ENCODE measurements at places on chromosomes 12 and 14.

GRCh38 chr14:24095271-24096068 lies 1.4 kb downstream of the PCK2 start:
- DNase-seq: no peak

GRCh38 chr12:74980510-74980909 lies 229.1 kb downstream of the KCNC2 start:
- no peak for DNase-seq

GRCh38 chr12:20963762-20964161 lies 153.3 kb downstream of the SLCO1B3 start:
- no peak for DNase-seq

DNA sequence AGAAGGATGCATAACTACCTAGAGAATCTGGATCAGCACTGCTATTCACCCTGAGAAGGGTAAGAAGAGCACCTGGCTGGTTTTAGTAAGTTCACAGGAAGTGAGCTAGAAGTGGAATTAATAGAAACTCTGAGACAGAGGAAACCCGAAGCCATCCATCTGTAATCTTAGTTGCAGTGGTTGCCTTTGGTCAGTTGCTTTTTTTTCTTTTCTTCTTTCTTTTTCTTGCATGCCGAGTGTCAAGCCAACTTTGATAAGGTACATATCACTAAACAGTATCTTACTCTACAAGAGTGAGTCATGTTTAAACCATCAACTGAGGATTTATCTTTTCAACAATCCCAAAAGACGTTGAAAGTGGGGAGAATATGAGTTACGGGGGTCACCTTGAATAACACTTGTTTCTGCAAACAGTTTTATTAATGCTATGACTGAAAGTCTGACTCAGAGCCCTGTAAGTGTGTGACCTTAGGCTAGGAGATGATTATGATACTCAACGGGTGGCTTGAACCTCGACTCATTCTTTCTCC lies 26.7 kb downstream of the C12orf75 start:
- DNase-seq: no peak

GRCh38 chr14:92012121-92012748 lies 27.6 kb downstream of the TRIP11 start:
- no peak for DNase-seq

DNA sequence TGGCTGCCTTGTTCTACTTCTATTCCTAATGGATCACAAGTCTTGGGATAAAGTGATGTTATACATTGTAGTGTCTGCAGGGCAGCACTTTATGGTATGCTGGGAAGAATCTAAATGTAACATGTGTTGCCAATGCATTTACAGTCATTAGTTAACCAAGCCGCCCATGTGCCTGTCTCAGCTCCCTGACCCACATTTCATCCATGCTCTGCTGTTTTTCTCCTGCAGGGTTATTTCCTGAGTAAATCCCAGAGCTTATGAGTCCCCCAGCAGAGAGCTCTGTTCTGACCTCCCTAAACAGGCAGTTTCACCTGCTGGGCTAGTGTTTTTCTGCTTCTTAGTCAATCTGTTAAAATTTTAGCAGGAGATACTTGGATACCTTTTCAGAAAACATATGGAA lies 4.4 kb upstream of the TMTC2 start:
- no peak for DNase-seq

GRCh38 chr12:16285586-16285985 lies 8.1 kb upstream of the SLC15A5 start:
- no peak for DNase-seq

- no peak for DNase-seq
Measured at GRCh38 chr12:94644141-94644979, 6.0 kb downstream of the TMCC3 start.

DNA sequence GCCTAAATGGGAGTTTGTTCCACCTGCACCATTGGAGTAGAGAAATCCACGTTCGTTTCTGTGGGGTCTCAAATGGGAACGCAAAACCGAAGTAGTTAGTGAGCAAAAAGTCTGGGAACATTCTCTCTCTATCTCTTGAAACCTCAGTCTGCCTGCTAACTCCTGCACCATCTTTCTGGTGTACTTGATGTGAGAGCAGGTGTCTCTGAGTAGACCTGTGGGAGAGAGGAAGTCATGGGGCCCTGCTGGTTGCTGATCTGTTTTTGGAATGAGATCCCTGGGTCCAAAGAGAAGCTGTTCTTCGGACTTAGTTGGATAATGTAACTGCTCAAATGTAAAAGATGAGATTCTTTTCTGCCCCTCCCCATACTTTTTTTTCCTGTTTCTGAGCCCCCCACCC lies 57.3 kb downstream of the MAX start:
- DNase-seq: no peak

DNA sequence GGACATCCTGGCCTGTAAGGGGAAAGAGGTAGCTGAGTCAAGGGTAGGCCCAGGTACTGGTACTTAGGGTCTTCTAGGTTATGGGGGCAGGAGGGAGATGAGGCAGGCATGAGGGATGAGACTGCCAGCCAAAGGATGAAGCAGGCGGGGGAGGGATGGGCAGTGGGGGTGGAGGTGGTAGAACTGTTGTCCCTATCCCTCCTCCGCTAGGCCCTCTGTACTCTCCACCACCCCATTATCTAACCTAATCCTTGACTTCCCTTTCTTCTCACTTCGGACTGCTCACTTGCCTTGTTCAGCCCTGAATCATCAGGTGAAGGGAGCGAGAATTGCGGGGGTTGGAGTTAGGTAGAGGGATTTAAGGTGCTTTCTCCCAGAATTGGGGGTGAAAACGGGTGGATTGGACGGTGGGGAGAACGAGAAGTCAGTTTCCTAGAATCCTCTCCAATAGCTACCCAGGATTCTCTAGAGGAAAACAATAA lies 562 bp downstream of the PAN2 start:
- DNase-seq: no peak

DNA sequence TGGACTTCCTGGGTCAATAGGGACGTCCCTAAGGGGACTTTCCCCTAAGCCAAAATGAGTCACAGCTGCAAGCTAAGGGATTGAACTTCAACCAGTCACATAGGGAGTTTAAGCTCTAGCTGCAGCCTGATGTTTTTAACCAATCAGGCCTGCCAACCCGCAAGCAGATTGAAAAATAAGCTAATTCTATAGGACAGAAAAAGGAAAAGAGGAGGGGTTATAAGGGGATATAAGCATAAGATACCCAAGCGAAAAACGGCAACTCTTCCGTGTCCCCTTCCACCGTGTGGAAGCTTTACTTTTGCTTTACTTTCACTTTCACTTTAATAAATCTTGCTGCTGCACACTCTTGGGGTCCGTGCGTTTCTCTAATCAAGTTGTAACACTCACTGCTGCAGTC lies 24.4 kb downstream of the ATP23 start:
- DNase-seq: no peak

DNA sequence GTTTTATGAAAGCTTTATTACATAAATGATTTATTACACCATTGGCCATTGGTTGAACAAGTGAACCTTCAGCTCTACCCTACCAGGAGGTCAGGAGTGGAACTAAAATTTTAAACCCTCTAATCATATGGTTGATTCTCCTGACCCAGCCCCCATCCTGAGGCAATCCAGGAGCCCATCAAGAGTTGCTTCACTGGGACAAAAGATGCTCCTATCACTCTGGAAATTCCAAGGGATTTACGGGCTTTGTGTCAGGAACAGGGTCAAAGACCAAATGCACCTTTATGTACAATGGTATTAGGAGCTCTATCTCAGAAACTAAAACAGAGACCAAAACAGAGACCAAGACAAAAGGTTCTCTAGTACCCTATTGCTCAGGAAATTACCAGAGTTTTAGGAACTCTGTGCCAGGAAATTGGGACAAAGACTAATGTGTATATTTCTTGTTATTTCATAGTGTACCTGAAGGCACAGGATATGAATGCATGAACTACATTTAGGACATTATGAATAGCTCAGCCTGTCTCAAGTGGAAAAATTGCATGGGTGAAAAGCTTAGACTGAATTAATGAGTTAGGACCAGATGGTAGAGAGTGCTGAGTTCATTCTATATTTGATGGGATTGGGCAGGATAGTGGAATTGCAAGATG lies 171.7 kb upstream of the FLRT2 start:
- no peak for DNase-seq

DNA sequence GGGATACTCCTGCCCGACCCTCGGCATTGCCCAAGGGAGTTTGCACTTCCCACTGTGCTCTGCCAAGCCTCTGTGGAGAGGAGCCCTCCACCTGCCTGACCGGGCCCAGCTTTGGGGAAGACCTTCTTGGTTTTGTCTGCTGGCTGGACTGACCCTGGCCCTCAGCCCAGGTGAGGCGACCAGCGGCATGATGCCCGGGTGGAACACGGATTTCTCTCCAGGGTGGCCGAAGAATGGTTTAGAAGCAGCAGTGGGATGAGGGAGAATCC lies 15.6 kb downstream of the ZBTB42 start:
- no peak for DNase-seq

GRCh38 chr12:76152181-76152807 lies 67.8 kb upstream of the NAP1L1 start:
- DNase-seq: no peak

GRCh38 chr14:81350344-81351130 lies 49.6 kb downstream of the STON2 start:
- DNase-seq: no peak

- no peak for DNase-seq
Measured at GRCh38 chr14:104248203-104249055, 110.0 kb downstream of the KIF26A start.

DNA sequence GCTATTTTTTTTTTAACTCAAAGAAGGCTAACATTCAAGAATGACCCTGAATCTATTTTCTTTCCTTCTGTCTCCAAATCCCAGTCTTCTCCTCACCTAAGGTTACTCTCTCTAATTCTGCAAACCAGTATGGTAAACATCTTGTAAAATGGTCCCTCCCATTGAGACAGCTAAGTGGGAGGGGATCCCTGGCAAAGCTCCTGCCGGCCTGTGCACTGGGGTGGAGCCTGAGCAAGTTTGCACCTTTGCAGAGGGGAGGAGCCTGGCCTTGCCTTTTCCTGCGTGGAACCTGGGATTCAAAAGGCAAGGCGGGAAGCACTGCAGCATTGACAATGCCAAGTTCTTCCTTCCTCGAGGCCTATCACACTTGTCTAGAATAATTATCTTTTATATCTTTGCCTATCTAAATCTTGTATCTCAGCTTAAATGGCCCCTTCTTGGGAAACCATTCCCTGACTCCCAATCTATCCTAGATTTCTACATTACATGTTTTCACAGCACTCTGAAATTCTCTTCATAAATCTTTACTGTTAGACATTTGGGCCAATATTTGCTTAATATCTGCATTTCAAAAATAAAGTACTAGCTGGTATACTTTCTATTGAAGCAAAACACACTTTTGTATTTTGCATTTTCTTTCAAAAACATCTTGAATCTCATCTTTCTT lies 83.0 kb downstream of the EPS8 start:
- no peak for DNase-seq

- DNase-seq: no peak
Measured at GRCh38 chr12:105204916-105205315, 31.1 kb downstream of the APPL2 start.

DNA sequence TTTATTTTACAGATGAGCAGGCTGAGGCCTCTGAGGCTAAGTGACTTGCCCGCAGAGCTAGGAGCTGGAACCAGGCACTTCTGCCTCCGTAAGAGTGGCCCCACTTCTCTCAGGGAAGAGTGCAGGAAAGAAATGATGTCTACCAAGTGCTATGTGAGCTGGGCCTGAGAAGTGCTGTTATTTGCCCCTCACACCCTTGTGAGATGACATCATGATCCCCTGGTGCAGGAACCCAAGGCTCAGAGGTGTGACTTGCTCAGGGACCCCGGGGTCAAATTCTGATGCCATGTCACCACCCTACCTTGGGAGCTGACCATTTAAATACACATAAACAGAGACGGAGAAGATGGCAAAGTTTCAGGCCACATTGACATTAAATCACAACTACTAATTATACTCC lies 63.7 kb upstream of the DDX11 start:
- no peak for DNase-seq

DNA sequence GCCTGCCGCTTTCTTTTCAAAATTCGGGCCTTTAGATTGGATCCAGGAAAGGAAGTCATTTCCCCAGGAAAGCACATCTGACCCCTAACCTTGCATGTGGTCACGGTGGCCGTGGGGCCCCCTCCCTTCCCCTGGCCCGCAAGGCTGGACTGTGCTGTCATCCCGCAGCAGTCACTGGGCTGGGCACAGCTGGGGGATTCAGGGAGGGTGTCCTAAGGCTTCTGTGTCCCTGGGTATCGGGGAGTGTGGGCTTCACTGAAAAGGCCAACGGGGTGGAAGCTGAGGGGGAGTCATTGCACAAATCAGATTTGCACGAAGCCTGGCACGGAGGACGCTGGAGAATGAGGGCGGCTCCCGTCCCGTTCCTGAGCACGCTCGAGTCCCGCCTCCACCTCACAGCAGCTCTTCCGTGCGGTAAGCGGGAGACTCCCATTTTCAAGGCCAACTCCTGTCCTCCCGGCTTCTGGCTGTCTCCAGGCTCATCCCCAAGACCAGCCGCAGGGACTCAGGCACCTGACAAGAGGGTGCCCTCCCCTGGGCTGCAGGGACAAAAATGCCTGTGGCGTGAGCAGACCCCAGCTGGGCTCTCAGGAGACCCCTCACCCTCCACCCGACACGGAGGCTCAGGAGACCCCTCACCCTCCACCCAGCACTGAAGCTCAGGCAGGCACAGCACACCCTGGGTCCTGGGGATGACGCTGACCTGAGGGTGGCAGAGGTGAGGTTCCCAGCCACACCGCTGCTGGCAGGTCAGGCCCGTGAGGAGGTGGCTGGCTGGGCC lies 9.6 kb downstream of the XRCC3 start:
- no peak for DNase-seq

GRCh38 chr12:27537855-27538675 lies 14.1 kb downstream of the PPFIBP1 start:
- DNase-seq: no peak

GRCh38 chr12:88375306-88376305 lies 204.7 kb downstream of the KITLG start:
- no peak for DNase-seq

DNA sequence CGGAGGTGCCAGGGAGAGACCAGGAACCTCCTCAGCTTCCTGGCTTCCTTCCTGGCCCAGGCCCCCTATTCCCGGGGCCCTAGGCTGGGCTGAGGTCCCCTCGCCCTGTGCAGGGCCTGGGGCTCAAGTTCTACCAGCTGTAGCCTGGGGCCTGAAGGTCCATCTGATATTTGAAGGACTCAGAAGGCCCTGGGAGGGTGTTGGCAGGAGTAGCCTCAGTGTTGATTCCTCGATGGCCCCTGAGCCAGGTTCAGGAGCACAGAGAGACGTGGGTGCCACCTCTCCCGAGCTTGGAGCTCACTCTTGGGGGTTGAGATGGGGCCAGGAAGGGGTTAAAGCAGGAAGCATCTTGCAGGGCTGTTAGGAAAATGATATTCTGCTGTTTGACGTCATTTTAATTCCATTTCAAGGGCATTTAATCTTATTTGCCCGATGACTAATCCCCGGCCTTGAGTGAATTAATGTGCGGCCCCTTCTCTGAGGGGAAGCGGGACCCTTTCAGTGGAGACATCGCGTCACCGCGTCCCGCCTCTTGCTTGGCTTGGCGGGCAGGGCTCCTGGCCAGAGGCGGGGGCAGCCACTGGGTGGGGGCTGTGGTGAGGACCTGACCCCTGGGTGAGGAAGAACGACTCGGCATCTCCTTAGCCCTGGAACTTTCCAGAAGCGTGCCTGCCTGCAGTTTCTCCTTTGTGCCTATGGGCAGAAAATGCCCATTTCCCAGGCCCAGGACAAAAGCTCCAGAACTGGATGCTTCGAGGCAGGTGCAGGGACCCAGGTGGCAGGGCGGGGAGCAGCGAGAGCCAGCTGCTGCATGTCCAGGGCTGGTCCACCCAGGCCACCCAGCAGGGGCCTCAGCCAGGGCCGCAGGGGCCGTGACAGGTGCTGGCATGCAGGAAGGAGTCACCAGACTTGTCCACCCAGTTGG lies 158.3 kb downstream of the KIF26A start:
- DNase-seq: no peak

Measured in T follicular helper cell (primary cell).